ENCODE measurements at places on chromosomes 12 and 14.

DNA sequence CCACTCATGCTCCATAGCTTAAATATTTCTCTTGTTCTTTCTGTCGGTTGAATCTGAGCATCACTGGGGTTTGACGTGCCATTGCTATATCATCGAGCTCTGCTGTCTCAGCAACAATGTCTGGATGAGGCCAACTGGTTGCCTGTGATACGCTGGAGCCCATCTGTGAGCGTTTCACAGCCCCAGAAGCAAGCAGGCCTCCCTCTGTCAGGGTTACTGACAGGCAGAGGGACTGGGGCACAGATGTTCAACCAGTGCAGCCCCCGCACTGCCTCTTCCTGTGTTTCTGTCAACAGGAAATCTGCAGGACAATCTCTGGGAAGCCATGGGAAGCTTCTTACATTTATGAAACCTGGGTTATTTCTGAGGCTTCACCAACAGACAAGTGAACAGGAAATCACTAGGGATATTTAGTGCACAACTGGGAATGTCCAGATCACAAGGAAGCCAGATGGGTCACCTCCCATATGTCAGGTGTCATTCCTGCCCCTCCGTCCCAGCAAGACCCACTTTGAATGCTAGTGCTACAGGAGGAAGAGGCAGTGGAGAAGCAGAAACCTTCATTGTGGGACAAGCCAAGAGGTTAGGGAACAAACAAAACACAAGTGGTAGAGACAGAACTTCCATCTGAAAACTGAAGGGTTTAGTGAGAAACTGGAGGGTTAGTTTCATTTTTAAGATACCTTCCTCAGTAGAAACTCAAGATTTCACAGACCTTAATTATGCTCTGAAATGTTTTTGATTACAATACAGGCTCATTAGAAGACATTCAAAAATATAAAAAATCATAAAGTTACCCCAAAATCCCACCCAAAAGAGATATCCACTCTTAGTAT is 24.1 kb downstream of the DMAC2L start:
- DNase-seq = no peak

GRCh38 chr12:26460361-26460760 is 265.0 kb downstream of the SSPN start:
- no peak for DNase-seq

DNA sequence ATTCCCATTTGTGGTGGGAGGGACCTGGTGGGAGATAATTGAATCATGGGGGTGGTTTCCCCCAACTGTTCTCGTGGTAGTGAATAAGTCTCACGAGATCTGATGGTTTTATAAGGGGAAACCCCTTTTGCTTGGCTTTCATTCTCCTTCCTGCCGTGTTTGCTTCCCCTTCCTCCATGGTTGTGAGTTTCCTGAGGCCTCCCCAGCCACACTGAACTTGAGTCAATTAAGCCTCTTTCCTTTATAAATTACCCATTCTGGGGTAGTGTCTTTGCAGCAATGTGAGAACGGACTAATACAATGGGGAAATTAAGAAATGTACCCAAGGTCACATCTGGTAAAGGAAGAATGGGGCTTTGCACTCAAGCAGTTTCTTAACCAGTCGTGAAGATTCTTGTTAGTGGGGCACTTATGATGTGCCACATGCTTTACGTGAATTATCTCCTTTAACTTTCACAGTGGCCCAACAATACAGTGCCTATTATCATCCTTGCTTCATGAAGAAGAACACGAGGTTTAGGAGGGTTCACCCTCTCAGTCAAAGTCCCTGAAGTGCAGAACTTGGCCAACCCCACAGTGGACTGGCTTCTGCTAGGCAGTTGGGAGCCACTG is 234.3 kb downstream of the EFCAB11 start:
- no peak for DNase-seq

DNA sequence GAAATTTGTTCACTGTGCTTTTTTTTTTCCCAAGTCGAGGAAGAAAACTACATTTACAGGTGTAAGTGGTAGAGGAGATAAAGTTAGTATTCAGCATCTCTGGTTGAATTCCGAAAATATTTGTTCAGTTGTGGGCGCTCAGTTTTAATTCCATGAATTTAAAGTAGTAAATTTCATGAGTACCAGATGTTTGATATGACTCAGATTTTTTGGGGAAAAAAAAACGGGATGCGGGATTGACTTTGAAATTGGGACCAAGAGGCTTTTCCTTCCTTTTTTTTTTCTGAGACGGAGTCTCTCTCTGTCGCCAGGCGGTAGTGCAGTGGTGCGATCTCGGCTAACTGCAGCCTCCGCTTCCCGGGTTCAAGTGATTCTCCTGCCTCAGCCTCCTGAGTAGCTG is 1.6 kb downstream of the TULP3 start:
- DNase-seq = no peak

DNA sequence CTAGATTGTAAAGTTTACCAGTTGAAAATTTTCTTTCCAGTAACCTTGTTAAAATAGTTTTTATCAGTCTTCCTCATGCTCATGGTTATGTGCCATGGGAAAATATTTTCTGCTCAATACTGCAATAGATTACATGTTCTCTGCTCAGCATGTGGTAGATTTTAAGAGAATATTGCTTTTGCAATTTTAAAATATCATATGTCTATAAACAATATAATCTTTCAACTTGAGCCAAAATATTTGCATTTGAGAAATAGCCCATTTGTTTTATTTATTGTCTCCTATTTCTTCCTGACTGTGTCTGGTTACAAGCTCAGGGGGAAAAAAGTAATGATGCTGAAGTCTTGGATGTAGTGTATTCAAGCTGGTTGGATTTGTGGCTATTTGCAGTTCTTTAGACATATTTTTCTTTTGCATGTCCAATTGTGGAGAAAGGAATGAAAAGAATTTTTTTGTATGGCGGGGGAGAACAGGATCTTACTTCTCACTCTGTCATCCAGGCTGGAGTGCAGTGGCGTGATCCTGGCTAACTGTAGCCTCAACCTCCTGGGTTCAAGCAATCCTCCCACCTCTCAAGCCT is 342.6 kb upstream of the NAV3 start:
- DNase-seq = no peak

- DNase-seq = no peak
These were observed 131.0 kb downstream of the TMEM132D start for GRCh38 chr12:129772501-129773493.
